ENCODE measurements at places on chromosomes 5 and 9.

DNA sequence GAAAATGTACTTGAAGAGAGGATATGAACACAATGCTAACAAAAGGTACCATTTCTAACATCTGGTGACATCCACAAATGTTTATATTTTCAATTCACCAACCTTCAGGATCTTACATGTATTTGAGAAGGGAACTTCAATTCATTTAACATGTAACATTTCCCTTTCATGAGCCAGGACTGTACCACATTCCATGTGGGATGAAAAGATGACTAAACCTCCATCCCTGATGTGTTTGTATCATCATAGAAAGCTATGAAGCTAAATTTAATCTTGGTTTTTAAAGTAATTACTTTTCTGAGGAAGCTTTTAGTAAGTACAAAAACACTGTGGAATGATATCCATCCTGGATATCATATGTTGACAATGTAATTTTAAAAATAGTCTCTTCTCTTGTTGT lies 78.2 kb upstream of the GNA14 start:
- no peak for DNase-seq

- no peak for DNase-seq
Measured at GRCh38 chr5:15646371-15646770, 146.4 kb downstream of the FBXL7 start.

- DNase-seq = no peak
Measured at GRCh38 chr5:169876386-169876785, 103.9 kb downstream of the INSYN2B start.

DNA sequence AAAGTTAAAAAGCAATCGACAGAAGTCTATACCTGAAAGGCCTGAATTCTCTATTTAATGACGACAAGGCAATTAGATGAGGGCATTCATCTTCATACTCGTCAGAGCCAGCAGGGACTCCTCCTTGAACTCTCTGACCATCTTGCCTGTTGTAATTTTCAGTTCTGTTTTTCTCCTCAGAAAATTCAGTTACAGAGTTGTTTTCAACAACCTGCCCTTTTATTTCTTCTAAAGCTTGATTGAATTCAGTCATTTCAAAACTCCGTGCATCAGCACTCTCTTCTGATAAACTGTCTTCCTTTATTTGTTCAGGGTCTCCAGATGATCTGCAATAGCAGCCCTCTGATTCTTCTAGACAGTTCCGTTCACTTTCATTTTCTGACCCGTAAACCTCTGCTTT lies 15.6 kb downstream of the RIOK2 start:
- DNase-seq = no peak

- no peak for DNase-seq
Measured at GRCh38 chr5:39948867-39949468, 524.2 kb upstream of the DAB2 start.

Measured in cortex of kidney (tissue), 1 donor.